Right lung (tissue), 10 donors: ENCODE measurements at places on chromosomes 5 and 9.

DNA sequence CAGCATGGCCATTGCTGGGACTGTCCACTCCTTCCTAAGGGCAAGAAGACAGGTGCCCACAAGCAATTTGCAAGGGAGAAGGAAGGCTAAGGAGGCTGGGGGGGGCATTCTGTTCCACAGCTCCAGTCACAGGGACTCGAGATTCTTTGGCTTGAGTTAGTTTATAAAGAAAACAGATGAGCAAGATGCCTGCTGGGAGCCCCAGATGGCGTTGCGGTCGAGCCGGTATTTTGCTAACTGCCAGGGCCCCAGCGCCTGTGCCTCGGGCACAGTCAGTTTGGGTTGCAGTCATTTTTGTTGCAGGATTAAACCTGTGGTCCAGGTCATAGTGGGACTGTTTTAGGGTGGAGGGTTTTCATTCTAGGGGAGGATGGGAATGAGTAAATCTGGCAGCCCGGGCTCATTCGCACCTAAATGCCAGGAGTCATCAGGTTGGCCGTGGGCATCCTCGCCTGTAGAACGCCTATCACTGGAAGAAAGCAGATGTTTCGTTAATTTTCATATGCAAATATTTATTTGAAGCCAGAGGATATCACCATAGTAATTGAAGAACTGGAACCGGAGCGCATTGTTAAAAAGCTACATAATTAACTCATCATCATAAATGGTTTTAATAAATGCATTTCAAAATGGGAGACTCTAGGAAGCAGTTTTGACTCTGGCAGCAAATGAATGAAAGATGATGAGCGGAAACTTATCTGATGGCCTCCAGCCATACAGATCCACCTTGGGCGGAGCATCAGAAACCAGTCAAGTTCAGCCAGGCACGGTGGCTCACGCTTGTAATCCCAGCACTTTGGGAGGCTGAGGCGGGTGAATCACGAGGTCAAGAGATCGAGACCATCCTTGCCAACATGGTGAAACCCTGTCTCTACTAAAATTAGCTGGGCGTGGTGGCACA lies 87.1 kb upstream of the FCN2 start:
- DNase-seq, result no peak

GRCh38 chr5:76641514-76642120 lies 18.4 kb upstream of the F2RL2 start:
- peak; percentile 28 for DNase-seq

DNA sequence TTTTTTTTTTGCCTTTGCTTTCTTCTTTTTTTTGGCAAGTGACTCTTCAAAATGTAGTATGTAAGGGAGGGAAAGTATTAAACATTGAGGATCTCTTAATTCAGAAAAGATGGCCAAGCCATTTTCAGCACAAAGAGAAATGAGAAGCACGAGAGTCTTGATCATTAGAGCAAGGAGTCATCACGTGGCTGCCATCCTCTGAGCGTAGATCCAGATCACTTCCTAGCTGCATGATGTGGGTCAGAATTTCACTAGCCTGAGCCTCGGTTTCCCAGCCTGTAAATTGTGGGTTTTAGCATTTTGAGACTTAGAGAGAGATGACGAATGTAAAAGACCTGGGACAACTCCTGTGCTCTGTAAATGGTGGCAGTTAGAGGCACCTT lies 312.9 kb downstream of the ARHGEF28 start:
- no peak for DNase-seq

- DNase-seq, result no peak
Measured at GRCh38 chr5:42858687-42859086, 47.0 kb upstream of the SELENOP start.

DNA sequence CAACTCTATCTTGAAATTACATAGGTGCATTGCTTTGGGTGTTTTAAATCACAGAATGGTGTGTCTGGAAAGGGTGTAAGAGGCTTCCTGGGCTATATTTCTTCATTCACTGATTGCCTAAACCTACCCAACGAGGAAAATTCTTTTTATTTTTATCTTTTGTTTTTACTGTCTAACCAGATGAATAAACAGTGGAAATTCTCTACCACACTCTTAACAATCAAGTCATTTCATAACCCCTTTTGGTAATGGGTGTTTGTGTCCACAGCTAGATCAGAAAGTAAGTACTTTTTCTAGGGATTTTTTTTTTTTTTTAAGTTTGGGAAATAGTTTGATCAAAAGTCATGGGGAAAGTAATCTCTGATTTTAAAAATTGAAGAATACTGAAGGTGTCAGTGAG lies 27.6 kb upstream of the C5orf47 start:
- no peak for DNase-seq

DNA sequence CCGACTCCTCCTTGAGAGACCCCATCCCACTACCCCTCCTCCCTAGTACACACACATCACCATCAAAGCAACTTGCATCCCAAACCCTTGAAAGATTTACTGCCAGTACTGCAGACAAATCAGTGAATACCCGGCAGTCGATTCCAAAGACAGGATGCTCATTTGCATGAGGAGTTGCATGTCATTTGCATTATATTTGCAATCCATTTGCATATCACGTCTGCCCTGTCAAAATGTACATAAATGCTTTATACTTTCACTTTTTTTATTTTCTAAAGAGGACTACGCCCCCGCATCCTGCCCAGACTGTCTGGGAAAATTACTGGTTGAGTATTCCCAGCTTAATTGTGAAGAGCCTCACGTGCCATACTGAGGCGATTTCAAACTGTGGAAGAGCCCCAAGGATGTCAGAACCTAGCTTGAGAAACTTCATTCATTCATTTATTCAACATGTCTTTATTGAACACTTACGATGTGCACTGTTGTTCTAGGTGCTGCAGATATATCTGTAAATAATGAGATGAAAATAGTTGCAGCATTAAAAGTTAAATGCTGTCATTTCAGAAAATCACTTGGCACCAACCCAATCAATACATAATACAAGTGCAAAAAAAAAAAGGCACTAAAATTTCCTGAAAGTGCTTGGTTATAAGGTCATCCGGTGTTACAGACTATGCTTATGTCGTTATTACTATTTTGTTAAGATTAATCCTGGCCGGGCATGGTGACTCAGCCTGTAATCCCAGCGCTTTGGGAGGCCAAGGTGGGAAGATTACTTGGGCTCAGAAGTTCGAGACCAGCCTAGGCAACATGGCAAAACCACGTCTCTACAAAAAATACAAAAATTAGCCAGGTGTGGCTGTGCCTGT lies 17.2 kb upstream of the SIL1 start:
- DNase-seq, result no peak

DNA sequence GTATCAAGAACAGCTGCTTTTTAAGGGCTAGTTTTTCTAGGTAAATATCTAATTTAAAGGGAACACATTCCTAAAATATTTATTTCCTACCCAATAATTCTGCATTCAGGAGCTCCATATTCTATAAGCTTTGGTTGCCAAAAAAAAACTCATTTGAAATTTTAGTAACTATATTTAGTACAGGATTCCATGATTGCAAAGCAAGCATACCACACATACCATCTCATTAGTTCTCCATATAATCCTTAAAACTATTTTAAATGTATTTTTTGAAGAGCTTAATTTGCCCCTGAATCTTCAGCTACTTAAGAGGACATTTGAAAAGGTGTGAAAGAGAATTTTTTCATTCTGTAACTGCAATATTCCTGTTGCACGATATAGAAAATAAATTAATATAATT lies 877.0 kb downstream of the NR2F1-AS1 start:
- DNase-seq, result no peak

DNA sequence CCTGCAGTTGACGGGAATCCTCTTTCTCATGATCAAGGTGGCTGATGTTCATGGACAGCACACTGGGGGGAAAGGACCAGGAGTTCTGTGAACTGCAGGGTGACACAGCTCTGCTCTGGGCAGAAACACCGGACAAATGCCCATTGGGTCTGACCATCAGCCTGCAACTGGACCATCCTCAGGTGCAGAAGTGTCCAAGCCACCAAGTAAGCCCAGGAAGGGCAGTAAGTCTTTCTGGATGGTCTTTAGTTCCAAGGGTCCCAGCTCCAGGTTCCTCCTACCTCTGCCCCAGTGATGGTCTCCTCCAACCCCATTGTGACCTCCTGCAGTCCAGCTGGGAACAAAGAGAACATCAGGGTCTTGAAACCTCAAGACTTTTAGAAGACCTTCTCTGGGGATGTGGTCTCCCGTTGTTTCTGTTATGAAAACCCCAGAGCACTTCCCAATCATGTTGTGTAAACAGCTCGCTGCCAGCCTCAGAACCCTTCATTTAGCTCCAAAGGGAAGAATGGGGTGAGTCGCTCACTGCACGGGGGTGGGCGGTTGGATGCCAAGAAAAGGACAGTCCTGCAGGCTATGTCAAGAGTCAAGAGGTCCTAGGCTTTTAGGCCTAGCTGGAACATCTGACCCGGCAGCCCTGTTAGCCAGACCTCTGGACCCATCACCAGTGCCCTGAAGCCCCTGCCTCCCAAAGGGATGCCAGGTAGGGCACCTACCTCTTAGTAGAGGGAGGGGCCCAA lies 41.8 kb upstream of the TCF7 start:
- DNase-seq, result no peak

- DNase-seq, result no peak
Measured at GRCh38 chr5:179120951-179121666, 60.9 kb downstream of the ZNF354C start.

GRCh38 chr9:129069862-129070641 lies 10.9 kb upstream of the DOLPP1 start:
- DNase-seq, result no peak

GRCh38 chr9:91419222-91420191 lies 4.1 kb downstream of the NFIL3 start:
- peak; percentile 56 for DNase-seq

DNA sequence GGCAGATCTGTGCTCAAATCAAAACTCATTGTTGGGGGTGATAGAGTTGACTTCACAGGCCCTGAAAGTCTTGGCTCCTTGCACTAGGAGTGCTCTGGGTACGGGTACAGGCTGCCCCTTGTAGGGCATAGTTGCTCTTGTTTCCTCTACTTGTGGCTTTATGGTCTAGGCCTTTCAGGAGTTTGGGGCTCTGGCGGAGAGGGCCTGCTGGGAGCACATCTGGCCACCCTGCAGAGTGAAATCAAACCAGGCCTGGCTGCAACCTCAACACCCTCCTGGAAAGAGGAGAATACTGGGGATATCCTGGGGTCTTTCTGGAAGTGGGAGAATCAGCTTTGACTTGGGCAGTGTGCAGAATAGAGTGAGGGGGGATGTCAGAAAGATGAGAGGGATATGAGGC lies 1.5 kb downstream of the TGFBI start:
- DNase-seq, result no peak

- no peak for DNase-seq
Measured at GRCh38 chr5:59943452-59944113, 50.1 kb upstream of the PDE4D start.

- no peak for DNase-seq
Measured at GRCh38 chr5:31530541-31531265, 1.2 kb downstream of the DROSHA start.

- no peak for DNase-seq
Measured at GRCh38 chr9:85045271-85045670, 375.7 kb downstream of the NTRK2 start.

DNA sequence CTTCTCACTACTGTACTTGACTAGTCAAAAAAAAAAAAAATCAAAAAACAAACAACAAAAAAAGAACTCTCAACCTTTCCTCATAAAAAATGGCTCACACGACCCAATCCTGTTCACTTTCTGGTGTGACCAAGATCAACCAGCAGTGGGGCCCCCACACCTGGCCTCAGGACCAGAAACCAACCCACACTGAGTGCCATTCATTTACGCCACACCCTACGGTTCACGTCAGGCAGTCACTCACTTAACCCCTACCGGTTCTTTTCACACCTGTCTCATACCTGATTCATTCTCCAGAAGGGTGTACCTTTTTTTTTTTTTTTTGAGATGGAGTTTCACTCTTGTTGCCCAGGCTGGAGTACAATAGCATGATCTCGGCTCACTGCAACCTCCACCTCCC lies 5.7 kb downstream of the SUSD1 start:
- DNase-seq, result no peak

DNA sequence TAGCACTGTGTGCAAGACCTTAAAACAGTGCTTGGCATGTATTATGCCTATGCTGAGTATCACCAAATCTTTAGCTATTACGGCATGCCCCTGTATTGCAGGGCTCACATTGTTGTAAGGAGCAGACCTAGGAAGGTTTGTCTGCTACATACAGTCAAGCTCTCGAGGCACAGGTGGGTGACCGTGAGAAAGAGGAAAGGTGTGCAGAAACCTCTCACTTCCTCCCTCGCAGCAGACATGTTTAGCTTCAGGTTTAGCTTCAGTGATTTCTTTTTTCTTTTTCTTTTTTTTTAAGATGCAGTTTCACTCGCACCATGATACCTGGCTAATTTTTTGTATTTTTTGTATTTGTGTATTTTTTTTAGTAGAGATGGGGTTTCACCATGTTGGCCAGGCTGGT lies 275.8 kb upstream of the RIOK2 start:
- no peak for DNase-seq

DNA sequence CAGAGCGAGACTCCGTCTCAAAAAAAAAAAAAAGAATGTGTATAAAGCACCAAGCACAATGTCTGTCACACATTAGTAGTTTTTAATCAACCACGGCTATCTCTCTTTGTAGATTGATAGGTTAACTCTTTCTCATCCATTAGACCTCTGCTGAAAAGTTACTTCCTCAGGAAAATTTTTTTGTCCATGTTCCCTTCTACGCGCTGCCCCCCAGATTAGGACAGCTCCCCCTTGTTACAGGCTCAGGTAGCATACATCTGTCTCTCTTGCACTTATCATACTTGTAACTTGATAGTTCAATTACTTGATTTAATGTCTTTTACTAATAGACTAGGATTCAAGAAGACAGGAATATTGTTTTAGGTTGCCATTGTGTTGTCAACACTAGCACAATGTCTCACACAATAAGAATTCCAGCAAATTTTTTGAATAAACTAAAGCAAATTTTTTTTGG lies 1.5 kb downstream of the SPDL1 start:
- DNase-seq, result no peak

DNA sequence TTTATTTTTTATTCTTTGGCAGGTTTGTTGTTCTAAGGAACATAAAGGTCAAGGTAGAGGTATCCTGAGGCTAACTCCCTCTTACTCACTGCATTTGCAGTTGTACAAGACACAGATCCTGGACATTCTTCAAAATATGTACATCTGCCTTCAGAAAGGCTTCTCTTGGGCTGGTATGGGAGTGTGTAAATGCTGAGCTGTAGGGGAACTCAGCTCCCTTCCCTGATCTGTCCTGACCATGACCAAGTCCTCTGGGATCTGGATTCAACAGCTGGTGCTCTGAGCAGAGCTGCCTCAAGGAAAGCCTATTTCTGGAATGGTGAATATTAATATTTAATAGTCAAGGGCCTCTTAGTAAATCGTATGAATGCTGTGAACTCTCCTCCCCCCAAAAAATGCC lies 117.4 kb downstream of the PRKACG start:
- no peak for DNase-seq
